Colonic mucosa (tissue), 4 donors: ENCODE measurements at places on chromosomes 5 and 9. TPM values are rescaled to one million over a fixed set of nuclear protein-coding genes. Genes with fewer than 3 reads are reported as not detected.

CDKN2B-AS1 gene
- total RNA-seq = 39.7 TPM

TGFBI gene
- total RNA-seq = 47.5 TPM

PCDHGA8 gene
- total RNA-seq = 0.48 TPM

CKMT2 gene
- 2.0 TPM for total RNA-seq

TLR4 gene
- 7.5 TPM for total RNA-seq
